ENCODE measurements at places on chromosomes 7 and 10. TPM values are rescaled to one million over a fixed set of nuclear protein-coding genes. Genes with fewer than 3 reads are reported as not detected.
A peak's percentile ranks its signal among the peaks of the same experiment; 100 is the strongest.

- peak overlapping the region; percentile 99 for H3K27ac ChIP-seq
- no peaks in the 10 kb centered on the region for H3K36me3 ChIP-seq
- DNase-seq, result no peak
- peak overlapping the region; percentile 98 for H3K4me3 ChIP-seq
- no peaks in the 10 kb centered on the region for H3K27me3 ChIP-seq
- H3K4me1 ChIP-seq, result peaks cover 53% of the 10 kb centered on the region
Measured at GRCh38 chr10:31758495-31758894, 170.1 kb downstream of the ARHGAP12 start.

DNA sequence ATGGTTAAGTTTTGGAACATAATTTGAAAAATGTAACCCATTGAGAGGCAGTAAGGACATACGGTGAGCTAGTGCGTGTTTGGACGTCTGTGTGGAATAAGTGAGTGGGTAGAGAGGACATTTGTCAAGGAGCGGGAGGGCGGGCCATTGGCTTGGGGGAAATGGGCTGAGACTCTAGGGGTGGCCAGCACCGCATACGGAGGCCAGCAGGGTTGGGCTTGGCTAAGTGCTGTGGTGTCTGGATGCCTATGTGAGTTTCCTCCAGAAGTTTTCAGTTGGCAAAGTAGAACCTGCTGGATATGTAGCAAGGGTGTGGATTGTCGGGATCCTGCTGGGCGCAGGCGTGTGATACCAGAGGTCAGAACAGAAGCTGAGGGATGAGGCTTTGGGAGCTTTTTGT lies 103.0 kb downstream of the TCF7L2 start:
- peak overlapping the region; percentile 73 for H3K27ac ChIP-seq
- peak; percentile 42 for DNase-seq
- H3K4me3 ChIP-seq, result no peak overlapping the region
- peaks cover 56% of the 10 kb centered on the region for H3K4me1 ChIP-seq

GRCh38 chr10:50514995-50515394 lies 108.8 kb downstream of the SGMS1 start:
- no peak for DNase-seq
- H3K4me3 ChIP-seq, result no peak overlapping the region
- peaks cover 51% of the 10 kb centered on the region for H3K4me1 ChIP-seq
- H3K36me3 ChIP-seq, result peaks cover 4% of the 10 kb centered on the region
- no peaks in the 10 kb centered on the region for H3K27me3 ChIP-seq

GRCh38 chr7:84455788-84456187 lies 261.2 kb upstream of the SEMA3A start:
- H3K27me3 ChIP-seq, result no peaks in the 10 kb centered on the region
- no peaks in the 10 kb centered on the region for H3K4me1 ChIP-seq
- H3K36me3 ChIP-seq, result no peaks in the 10 kb centered on the region
- H3K4me3 ChIP-seq, result no peak overlapping the region
- no peak for DNase-seq

DNA sequence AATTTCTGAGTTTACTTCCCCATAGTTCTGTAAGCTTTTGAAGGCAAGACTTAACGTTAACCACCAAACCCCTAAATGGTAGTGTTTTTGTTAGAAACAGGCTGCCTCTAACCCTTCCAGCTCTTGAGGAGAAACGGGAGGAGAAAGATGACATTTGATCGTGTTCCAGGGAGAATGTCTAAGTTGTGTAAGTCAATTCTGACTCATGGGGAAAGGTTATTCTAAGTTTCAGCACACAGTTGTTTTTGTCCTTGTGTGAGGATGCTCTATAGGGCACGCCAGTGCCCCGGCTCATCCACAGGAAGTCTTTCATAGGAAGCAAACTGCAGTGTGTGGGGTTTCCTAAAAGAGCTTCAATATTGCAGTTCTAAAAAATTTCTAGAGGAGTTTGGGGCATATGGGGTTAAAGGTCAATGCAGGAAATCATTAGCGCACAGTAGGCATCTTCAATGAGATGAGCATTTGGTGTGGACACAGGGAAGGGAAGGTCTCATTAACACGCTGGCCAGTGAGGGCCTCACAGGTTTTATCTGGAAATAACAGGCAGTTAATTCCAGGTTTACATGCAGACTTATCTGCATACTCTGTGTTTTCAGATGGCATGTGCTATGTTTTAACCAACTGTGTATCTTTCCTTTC lies 638.2 kb upstream of the IGFBP3 start:
- H3K4me1 ChIP-seq, result peaks cover 10% of the 10 kb centered on the region
- DNase-seq, result no peak
- no peaks in the 10 kb centered on the region for H3K36me3 ChIP-seq

- H3K4me3 ChIP-seq, result peak within 1 kb of the TSS; percentile 86
- peak; percentile 50 for DNase-seq
- peaks cover 81% of the 10 kb centered on the region for H3K4me1 ChIP-seq
- peaks cover 4% of the 10 kb centered on the region for H3K36me3 ChIP-seq
- no peaks in the 10 kb centered on the region for H3K27me3 ChIP-seq
Measured at GRCh38 chr10:3067118-3067858, at the start of gene PFKP. TSS of gene PFKP (plus strand) at chr10:3067548. CDS start at chr10:3067596, 48 bp downstream.

DNA sequence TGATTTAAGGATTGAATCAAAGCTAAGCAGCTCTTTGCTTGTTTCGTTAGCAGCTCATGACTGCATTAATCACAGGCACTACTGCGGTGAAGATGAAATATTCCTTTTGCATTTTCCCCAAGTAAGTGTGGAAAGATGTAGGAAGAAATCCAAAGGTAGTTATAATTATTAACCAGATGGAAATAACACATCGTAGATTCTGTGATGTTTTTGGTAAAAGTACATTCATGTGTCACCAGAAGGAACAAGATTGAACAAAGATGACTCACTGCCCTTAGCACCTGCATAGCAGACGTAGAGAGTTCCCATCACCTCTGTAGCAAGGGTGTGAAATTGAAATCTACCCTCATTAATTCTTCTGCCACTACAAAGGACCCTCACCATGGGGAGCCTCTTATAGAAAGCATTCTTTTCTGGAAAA lies 37.1 kb downstream of the SMURF1 start:
- no peak overlapping the region for H3K4me3 ChIP-seq
- peaks cover 53% of the 10 kb centered on the region for H3K4me1 ChIP-seq
- H3K27ac ChIP-seq, result no peak overlapping the region
- DNase-seq, result no peak

- H3K4me1 ChIP-seq, result no peaks in the 10 kb centered on the region
- H3K4me3 ChIP-seq, result no peak overlapping the region
- no peaks in the 10 kb centered on the region for H3K36me3 ChIP-seq
- DNase-seq, result no peak
Measured at GRCh38 chr7:37820708-37821468, 27.5 kb upstream of the NME8 start.

GRCh38 chr7:157570531-157571200 lies 233.9 kb downstream of the DNAJB6 start:
- H3K27me3 ChIP-seq, result peaks cover 62% of the 10 kb centered on the region
- no peak for DNase-seq
- H3K4me3 ChIP-seq, result no peak overlapping the region
- no peak overlapping the region for H3K27ac ChIP-seq
- H3K4me1 ChIP-seq, result peaks cover 23% of the 10 kb centered on the region

GRCh38 chr7:34108165-34108564 lies 202.8 kb downstream of the BMPER start:
- peak overlapping the region; percentile 24 for H3K27ac ChIP-seq
- no peak for DNase-seq
- H3K4me3 ChIP-seq, result no peak overlapping the region
- no peaks in the 10 kb centered on the region for H3K36me3 ChIP-seq
- H3K4me1 ChIP-seq, result peaks cover 6% of the 10 kb centered on the region

GRCh38 chr7:31569528-31569927 lies 55.6 kb downstream of the ITPRID1 start:
- DNase-seq, result no peak
- peaks cover 25% of the 10 kb centered on the region for H3K27me3 ChIP-seq
- H3K4me3 ChIP-seq, result no peak overlapping the region
- no peaks in the 10 kb centered on the region for H3K4me1 ChIP-seq
- H3K27ac ChIP-seq, result no peak overlapping the region

Gene CLCN1
- not detected for total RNA-seq

Gene OR2A7
- 0.16 TPM for total RNA-seq

Gene ZNF365
- 0.60 TPM for total RNA-seq

Gene ANKRD61
- not detected for total RNA-seq

Measured in left ventricle myocardium inferior (tissue), 1 donor.